ENCODE measurements at places on chromosomes 12 and 14. TPM values are rescaled to one million over a fixed set of nuclear protein-coding genes. Genes with fewer than 3 reads are reported as not detected.

- no peak overlapping the region for H3K27ac ChIP-seq
- H3K36me3 ChIP-seq = no peaks in the 10 kb centered on the region
- H3K4me3 ChIP-seq = no peak overlapping the region
- H3K4me1 ChIP-seq = no peaks in the 10 kb centered on the region
Measured at GRCh38 chr14:30240018-30240417, 312.4 kb upstream of the PRKD1 start.

- peak overlapping the region; percentile 89 for H3K27ac ChIP-seq
- DNase-seq = no peak
- H3K4me1 ChIP-seq = no peaks in the 10 kb centered on the region
Measured at GRCh38 chr12:75389706-75390105, 1.2 kb upstream of the GLIPR1L2 start.

- H3K36me3 ChIP-seq = no peaks in the 10 kb centered on the region
- H3K27me3 ChIP-seq = no peaks in the 10 kb centered on the region
- no peak for DNase-seq
Measured at GRCh38 chr12:40106202-40106533, 287 bp upstream of the SLC2A13 start.

DNA sequence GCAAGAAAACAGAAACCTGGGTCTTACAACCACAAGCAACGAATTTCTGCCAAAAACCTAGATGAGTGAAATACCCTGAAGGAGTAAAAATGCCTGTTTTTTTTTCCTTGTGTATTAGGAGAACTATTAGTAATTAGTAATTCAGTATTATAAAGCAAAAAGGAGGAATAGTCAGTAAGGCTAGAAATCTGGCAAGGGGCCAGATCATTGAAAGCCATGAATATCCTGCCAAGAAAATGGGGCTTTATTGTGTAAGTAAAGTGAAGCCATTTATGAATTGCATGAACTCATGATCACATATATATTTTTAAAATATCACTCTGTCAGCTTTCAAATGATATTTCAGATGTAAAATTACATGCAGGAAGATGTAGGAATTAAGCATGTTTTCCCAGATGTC lies 57.9 kb downstream of the TXNDC16 start:
- H3K27me3 ChIP-seq = no peaks in the 10 kb centered on the region
- no peak for DNase-seq
- no peak overlapping the region for H3K4me3 ChIP-seq
- no peak overlapping the region for H3K27ac ChIP-seq
- H3K36me3 ChIP-seq = no peaks in the 10 kb centered on the region

DNA sequence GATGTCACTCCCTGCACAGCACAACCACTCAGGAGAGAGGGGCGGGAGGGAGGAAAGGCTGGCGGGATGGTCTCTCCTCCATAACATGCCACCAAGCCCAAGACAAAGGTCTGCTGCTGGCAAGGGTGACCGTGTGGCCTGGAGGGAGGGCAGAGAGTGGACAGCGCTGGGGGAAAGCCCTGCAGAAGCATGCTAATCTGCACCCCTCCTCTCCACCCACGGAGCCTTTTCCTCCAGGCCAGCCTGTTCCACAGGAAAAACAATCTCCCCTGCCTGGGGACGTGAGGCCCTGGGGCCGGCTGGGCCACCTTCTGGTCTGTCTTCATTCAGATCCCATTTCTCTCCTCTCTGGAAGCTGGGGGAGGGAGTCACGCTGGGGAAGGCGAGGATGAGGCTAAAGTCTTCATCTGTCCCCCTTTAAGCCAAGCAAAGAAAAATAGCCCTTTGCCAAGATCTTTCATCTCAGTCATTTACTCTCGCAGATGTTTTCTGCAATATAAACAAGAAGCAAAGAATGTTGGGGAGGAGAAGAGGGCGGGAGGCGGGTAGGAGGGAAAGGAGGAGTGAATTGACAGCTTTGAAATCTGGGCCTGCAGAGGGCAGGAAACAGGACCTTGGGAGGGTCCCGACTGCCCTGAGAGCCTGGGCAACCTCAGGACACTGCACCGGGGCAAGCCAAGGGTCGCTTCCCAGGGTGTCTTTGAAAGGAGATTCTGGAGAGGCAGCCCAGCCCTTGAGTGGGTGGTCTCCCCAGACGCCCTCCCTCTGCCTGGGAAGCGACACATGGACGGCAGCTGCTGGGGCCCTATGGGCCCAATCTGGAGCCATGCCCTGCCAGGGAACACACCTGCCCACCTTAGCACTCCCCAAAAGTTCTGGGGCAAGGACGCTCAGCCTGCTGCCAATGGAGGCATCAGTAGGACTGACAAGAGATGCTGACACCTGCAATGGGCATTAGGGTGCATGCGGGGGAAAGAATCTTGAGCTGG lies 133.6 kb downstream of the ZFP36L1 start:
- H3K36me3 ChIP-seq = no peaks in the 10 kb centered on the region
- peak; percentile 28 for DNase-seq
- no peaks in the 10 kb centered on the region for H3K27me3 ChIP-seq
- H3K4me1 ChIP-seq = peaks cover 2% of the 10 kb centered on the region
- H3K4me3 ChIP-seq = no peak overlapping the region

DNA sequence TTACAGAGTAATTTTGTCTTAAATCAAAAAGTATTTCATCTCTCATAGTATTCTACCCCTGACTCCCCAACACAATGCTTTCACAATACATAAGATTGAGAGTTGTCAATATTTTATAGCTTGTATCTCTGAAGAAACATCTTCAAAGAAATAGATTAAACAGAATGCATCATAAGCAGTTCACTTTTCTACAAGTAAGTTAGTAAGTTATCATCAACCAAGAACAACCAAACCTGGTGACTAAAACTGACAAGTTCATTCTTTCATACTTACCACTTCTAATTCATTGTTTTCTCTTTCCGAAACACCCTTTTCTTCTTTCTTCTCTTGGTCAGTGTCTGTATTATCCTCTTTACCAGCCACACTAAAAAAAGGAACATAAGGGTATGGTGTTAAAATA lies 101.2 kb downstream of the KIF21A start:
- H3K27me3 ChIP-seq = no peaks in the 10 kb centered on the region
- no peak overlapping the region for H3K4me3 ChIP-seq
- H3K36me3 ChIP-seq = peaks cover 2% of the 10 kb centered on the region
- H3K27ac ChIP-seq = no peak overlapping the region
- no peak for DNase-seq

- H3K4me3 ChIP-seq = no peak overlapping the region
- H3K27me3 ChIP-seq = no peaks in the 10 kb centered on the region
- H3K36me3 ChIP-seq = peaks cover 37% of the 10 kb centered on the region
- no peak for DNase-seq
Measured at GRCh38 chr12:45944771-45945170, 45.6 kb downstream of the SCAF11 start.

- no peaks in the 10 kb centered on the region for H3K4me1 ChIP-seq
- H3K27me3 ChIP-seq = no peaks in the 10 kb centered on the region
- no peak overlapping the region for H3K27ac ChIP-seq
- DNase-seq = no peak
Measured at GRCh38 chr12:88802096-88802706, 221.9 kb upstream of the KITLG start.

DNA sequence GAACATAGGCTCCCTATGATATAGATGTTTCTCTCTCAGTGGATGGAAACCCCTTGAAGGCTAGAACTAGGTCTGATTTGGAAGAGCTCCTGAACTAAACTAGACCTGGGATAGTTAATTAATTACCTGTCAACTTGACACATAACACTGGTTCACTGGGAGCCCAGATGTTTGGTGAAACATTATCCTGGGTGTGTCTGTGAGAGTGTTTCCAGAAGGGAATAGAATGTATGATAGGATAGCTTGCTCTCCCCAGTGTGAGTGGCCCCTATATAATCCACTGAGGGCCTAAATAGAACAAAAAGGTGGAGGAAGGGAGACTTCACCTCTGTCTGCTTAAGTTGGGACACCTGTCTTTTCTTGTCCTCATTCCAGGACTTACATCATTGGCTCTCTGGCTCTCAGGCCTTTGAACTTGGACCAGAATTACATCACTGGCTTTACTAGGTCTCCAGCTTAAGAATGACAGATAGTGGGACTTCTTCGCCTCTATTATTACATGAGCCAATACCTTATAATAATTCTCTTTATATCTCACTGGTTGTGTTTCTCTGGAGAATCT lies 194.1 kb downstream of the KTN1 start:
- no peaks in the 10 kb centered on the region for H3K4me1 ChIP-seq
- H3K27me3 ChIP-seq = no peaks in the 10 kb centered on the region
- no peaks in the 10 kb centered on the region for H3K36me3 ChIP-seq
- DNase-seq = no peak
- H3K27ac ChIP-seq = no peak overlapping the region
- H3K4me3 ChIP-seq = no peak overlapping the region

DNA sequence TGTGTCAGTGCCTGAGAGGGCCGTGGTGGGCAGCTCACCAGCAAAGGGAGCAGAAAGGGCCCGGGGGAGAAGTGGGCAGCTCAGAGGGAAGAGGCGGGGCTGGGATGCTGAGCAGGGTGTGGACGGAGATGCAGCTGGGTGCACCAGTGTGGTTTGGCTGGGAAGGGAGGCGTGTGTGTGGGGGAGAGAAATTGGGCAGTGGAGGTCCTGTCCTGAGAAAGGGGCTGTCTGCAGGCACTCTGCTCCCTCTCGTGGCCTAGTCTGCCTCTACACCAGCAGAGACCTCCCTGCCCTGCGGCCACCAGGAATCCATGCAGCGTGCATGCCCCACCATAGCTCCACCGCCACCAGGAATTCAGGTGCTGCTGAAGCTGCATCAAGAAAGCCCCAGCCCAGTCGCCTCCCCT lies 6.4 kb downstream of the TMEM121 start:
- DNase-seq = no peak
- H3K27ac ChIP-seq = no peak overlapping the region
- H3K4me3 ChIP-seq = no peak overlapping the region

- H3K36me3 ChIP-seq = no peaks in the 10 kb centered on the region
- H3K4me3 ChIP-seq = no peak overlapping the region
- peaks cover 3% of the 10 kb centered on the region for H3K4me1 ChIP-seq
- no peak for DNase-seq
- no peaks in the 10 kb centered on the region for H3K27me3 ChIP-seq
Measured at GRCh38 chr12:94536040-94536965, 76.6 kb upstream of the CEP83 start.

DNA sequence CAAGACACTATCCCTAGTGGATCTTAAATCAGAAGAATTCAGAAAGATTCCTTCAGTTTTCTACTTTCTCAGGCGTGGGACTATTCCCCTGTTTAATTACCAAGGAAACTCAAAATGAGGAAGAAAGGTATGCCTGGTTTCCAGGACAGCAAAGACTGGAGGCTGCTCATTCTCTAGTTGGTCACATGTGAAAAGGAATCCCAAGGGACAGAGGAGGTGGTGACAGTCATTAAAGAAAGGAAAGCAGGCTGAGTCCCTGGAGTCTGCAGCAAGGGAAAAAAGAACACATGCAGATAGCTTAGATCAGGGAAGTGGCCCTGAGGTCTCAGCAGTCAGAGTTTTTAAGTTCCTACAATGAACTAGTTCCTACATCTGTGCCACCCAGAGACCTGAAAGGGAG lies 165.4 kb upstream of the CCDC198 start:
- H3K4me3 ChIP-seq = no peak overlapping the region
- no peaks in the 10 kb centered on the region for H3K4me1 ChIP-seq
- H3K36me3 ChIP-seq = no peaks in the 10 kb centered on the region

- no peaks in the 10 kb centered on the region for H3K36me3 ChIP-seq
- peak overlapping the region; percentile 67 for H3K4me3 ChIP-seq
- H3K4me1 ChIP-seq = peaks cover 20% of the 10 kb centered on the region
- H3K27ac ChIP-seq = peak overlapping the region; percentile 60
Measured at GRCh38 chr14:75982266-75983018, 647 bp upstream of the TGFB3 start.

DNA sequence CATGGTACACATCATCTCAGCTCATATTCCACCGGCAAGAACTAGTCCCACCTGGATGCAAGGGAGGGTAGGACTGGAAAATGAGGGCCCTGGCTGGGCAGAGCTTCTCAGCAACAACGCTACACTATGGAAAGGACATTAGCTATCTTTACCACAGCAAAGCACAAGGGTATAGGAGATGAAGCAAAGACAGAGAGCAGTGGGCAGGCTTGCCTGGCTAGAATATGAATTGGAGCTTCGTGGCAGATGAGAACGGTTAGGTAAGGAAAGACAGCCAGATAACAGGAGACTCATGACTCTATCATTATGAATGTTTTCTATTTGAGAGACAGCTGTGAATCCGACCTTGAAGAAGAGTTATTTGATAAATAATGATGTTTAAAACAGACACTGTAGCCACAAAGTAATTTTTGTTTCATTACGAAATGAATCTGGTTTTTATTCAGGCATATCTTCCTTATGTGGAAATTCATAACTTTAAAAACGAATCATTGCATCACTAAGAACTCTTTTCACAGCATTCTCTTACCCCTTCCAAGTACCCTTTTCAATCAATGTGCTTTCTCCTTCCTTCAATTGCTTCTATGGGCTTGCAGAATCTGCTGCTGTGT lies 59.1 kb upstream of the PCED1B start:
- no peak overlapping the region for H3K4me3 ChIP-seq
- peak overlapping the region; percentile 20 for H3K27ac ChIP-seq
- H3K27me3 ChIP-seq = no peaks in the 10 kb centered on the region

DNA sequence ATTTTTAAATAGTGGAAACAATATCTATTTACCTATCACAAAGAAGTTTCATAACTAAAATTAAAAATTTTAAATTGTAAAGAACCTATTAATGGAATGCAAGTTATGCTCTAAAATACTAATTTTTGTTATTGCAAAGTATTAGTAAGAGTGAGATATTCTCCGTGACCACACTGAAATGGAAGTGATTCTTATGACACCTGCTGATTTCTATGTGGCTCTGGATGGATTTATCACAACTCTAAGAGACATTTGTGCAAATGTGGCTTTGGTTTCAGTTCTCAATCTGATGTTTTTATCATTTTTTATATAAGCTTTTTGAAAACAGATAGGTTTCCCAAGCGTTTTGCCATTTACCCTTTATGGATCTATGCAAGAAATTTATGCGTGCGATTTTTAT lies 497.8 kb downstream of the NAV3 start:
- H3K27ac ChIP-seq = no peak overlapping the region
- no peak for DNase-seq
- no peaks in the 10 kb centered on the region for H3K4me1 ChIP-seq
- no peaks in the 10 kb centered on the region for H3K36me3 ChIP-seq

GRCh38 chr12:100044266-100044665 lies 59.5 kb upstream of the ANKS1B start:
- DNase-seq = no peak
- H3K4me1 ChIP-seq = no peaks in the 10 kb centered on the region
- no peak overlapping the region for H3K27ac ChIP-seq
- H3K27me3 ChIP-seq = no peaks in the 10 kb centered on the region

RPL10L gene
- not detected for total RNA-seq

PZP gene
- total RNA-seq = 0.05 TPM

TRIM9 gene
- total RNA-seq = 0.14 TPM

CPM gene
- 22.7 TPM for total RNA-seq

ETFBKMT gene
- total RNA-seq = 4.8 TPM

CISTR gene
- not detected for total RNA-seq

SLC2A3 gene
- 20.6 TPM for total RNA-seq
